Kidney epithelial cell (primary cell): ENCODE measurements at places on chromosomes 1 and 21.

DNA sequence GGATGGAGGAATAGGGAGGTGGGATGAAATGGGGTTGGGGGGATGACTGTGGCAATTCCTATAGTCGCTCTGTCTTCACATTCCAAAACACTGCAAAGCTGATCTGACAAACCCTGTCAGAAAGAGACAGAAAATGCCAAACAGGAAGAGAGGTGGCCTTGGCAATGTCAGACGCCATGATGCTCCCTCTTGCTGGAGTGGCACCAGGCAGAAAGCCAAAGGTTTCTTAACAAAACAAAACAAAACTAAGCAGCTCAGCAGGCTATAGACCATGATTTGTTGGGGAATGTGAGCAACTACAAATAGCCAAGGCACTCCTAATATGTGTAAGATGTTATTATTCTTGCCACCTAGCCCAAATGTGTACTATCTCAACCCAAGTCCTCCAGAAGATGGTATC lies 42.9 kb upstream of the PLA2G2C start:
- DNase-seq: no peak

DNA sequence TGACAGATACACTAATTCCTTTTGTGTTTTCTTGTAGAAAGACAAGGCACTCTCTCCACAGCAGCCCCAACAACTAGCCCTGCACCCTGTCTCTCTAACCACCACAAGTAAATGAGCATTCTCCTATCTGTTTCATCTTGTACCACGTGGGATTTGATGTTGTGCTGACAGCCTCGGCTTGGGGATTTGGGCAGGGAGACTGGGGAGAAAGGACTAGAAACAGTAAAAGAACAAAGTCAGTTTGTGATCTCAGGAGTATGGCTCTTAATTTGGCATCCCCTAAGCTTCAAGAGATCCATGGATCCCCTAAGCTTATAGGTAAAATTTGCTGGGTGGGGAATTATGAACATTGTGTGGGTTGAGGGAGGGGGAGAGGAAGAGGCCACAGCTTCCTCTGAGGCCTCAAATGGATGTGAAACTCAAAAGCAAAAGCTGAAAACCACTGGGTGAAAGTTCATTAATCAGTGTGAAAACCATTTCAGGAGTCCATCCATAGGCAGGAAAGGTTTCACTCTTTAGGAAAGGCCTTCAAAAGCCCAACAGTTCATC lies 3.1 kb downstream of the C1orf162 start:
- DNase-seq: no peak

DNA sequence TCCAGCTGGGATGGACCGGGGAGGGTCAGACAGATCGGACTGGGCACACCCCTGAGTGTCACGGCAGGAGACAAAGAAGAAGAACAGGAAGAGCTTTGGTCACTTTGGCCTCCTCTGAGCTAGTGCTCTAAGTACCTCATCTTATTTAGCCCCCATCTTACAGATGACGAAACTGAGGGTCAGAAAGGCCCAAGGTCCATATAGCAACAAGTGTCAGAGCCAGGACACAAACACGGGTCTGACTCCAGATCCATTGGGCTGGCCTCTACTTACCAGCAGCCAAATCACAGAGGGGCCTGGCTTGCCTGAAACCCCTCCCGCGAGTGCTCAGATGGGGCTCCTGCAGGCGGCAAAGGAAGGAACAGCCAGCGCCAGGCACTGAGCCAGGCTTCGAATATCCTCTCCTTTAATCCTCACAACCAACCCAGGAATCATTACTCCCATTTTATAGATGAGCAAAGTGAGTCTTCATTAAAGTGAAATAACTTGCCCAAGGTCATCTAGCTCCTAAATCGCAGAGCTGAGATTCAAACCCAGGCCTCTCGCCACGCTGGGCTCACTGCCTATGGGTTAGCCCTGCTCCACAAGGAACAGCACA lies 25.7 kb upstream of the SELENON start:
- DNase-seq: no peak

GRCh38 chr1:99218999-99219398 lies 45.3 kb upstream of the PLPPR4 start:
- DNase-seq: no peak

DNA sequence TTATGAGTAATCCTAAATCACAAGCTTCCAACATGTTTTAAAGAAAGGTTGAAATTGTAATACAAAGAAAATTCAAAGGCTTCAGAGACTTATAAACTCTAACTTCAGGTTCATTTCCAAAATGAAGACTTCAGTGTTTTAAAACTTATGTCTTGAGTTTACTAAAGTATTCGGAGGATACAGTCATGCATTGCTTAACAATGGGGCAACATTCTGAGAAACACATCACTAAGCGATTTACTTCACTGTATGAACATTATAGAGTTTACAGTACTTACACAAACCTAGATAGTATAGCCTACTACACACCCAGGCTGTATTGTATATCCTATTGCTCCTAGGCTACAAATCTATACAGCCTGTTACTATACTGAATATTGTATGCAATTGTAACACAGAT lies 38.3 kb downstream of the CEP170 start:
- DNase-seq: no peak
